ENCODE measurements at places on chromosomes 12 and 14.

GRCh38 chr12:31315044-31315715, 10.8 kb downstream of the SINHCAF start:
- no peak for DNase-seq

DNA sequence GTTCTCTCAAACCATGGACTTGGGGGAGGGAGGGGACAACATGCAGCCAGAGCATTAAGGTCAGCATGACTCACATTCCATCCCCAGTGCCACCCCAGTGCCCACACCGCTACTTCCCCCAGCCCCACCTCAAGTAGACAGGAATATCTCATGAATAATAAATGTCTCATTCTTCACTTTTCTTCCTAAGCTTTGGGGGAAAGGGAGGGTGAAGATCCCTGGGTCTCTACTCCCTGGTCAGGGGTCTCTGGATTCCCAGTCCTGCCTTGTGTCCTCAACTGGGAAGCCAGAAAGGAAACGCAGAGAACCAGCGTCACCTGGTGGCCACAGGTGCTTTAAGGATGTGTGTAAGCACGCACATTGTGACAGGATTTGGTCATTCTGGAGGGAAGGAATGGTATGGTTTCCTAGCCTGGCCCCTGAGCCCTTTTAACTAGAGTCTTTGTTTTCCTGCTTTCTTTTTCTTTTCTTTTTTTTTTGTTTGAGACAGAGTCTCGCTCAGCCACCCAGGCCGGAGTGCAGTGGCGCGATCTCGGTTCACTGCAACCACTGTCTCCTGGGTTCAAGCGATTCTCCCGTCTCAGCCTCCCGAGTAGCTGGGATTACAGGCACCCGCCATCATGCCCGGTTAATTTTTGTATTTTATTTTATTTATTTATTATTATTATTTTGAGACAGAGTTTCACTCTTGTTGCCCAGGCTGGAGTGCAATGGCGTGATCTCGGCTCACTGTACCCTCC, 3.4 kb downstream of the GPR84 start:
- DNase-seq: peak; percentile 86

- no peak for DNase-seq
These were observed 32.6 kb upstream of the SLC38A4 start for GRCh38 chr12:46858368-46858767.

- no peak for DNase-seq
These were observed 104.1 kb downstream of the SMOC1 start for GRCh38 chr14:69983317-69983716.

GRCh38 chr12:27252934-27253333, 8.8 kb downstream of the STK38L start:
- no peak for DNase-seq

DNA sequence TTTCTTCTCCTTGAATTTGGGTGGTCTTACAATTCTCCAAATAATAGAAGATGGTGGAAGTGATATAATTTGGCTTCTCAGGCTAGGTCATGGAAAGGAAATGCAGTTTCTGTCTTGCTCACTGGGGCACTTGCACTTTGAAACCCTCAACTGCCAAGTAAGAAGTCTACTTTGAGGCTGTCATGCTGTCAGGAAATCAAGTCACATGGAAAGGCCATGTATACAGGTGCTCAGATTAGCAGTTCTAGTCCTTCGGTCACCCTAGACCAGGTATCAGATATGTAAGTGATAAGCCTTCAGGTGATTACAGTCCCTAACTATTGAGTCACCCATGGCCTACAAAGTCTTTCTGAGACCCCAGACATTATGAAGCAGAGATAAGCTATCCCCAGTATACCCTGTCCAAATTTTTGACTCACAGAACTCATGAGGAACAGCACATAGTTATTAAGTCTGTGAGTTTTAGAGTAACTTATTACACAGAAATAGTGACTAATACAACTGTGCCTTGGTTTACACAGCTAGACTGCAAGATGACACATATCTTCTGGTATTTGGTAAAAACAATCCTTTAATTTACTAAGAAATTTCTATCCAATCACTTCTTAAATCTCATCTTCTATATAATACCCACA, 26.3 kb upstream of the BBS10 start:
- no peak for DNase-seq

DNA sequence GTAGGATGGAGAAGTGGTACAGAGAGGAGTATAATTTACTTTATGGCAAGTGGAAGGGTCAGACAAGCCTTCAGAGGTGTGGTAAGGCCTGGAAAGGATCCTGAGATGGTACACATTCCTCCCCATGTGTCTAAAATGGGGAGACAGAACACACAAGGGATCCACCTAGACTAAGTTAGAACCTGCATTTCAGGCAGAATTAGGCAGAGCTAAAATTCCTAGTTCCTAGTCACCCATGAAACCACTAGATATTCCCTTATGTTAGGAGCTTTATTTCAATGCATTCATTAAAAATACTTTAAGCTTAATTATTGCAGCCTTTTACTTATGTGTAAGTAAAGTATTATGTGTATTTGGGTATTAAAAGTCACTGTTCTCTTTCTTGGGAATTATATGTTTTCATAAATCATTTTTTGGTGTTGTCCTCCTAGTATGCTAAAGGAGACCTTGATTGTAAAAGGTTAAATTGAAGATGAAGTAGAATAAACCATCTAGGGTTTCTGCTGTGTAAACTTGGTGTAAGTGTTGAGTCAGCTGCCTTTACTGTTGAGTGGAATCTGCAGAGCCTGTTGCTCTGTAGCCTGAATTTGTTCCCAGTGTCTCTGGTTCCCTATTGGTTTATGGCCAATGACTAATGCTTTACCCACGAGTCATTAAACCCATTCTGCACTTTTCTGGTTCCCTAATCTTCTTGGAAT, 423.2 kb downstream of the ATP23 start:
- no peak for DNase-seq

DNA sequence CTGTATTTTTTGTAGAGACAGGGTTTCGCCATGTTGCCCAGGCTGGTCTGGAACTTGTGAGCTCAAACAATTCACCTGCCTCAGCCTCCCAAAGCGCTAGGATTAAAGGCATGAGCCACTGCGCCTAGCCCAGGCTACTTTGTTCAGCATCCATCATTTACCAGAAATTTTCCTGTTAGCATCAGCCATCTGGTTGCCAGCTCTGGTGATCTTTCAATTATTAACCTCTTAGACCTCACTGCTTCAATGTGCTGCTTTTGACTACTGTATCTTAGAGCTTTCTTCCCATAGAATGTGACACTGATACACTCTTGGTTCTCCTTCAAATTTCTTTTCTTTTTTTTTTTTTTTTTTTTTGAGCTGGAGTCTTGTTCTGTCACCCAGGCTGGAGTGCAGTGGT, 5.4 kb upstream of the AMHR2 start:
- no peak for DNase-seq

DNA sequence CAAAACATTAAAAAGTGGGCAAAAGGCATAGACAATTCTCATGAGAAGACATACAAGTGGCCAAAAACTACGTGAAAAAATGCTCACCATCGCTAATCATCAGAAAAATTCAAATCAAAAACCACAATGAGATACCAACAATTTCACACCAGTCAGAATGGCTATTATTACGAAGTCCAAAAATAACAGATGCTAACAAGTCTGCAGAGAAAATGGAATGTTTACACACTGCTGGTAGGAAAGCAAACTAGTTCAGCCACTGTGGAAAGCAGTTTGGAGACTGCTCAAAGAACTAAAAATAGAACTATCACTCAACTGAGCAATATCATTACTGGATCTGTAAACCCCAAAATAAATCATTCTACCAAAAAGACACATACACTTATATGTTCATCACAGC, 76.2 kb downstream of the PRKD1 start:
- no peak for DNase-seq

DNA sequence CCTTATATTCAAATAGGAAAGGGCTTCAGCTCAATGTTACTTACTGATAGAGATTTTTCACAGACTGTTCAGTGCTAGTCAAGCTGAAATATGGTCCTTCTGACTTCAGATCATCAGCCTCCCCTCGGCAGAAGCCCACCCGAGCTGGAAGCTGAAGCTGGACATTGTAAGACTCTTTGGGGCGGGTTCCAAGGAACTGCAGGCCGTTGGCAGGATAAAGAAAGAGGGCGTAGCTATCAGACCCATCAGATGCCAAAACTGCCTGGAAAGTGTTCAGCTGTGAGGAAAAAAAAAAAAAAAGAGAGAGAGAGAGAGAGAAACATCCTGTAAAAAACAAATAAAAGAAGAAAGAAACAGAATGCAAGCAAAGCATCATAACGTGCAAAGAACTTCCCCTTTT, 8.8 kb downstream of the NID2 start:
- peak; percentile 10 for DNase-seq

DNA sequence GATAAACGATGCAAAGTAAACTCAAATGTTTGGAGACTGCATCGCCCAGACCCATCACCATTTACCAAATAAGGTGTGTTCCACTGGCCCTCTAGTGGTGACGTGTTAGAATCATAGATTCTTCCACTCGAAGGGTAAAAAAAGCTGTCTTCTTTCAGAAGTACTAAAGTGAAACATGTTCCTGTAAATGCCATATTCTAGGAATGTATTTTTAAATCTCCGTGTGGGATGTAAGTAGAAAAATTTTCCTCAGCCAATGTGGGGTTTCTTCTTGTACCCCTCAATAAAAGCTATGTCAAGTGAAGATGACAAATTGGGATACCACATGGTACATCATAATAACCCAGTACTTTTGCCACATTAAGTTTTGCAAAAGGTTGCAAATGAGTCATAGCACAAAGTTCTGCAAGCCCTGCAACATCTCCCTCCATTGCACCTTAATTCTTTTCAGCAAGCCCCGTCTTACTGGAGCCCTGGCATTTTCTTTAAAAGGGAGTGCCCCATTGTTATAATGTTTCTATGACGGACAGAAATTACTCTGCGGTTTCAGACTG, 100.8 kb downstream of the CCER1 start:
- peak; percentile 62 for DNase-seq

- no peak for DNase-seq
These were observed 111.6 kb downstream of the TSPAN8 start for GRCh38 chr12:71046215-71046614.

DNA sequence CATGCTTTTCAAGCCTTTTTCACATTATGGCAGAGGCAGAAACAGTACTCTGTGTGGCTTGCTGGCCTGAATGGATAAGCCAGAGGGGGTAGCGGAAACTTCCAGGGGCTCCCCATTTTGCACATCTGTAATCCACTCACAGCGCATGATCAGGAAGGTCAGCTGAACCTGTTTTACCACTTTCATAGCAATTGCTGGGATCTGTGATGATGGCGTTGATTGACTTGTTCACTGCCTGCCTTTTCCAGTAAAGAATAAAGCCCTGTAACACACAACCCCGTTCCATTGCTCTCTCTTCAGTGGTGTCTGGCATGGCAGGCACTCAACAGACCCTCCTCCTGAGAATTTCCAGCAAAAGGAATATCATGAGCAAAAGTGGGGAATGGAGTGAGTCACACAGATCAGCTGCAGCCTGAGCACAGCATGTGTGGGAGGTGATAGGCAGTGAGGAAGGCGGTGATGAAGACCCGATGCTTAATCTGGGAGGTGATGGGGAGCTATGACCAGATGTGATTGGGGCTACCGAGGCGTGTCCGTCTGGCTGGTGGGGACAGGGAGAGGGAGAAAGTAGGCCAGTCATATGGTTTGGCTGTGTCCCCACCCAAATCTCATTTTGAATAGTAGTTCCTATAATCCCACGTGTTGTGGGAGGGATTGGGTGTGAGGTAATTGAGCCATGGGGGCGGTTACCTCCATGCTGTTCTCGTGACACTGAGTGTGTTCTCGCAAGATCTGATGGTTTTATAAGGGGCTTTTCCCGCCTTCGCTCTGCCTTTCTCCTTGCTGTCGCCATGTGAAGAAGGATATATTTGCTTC, 44.7 kb upstream of the CHST11 start:
- DNase-seq: no peak

- DNase-seq: peak; percentile 94
These were observed 280.1 kb downstream of the VRK1 start for GRCh38 chr14:97077253-97077653.

DNA sequence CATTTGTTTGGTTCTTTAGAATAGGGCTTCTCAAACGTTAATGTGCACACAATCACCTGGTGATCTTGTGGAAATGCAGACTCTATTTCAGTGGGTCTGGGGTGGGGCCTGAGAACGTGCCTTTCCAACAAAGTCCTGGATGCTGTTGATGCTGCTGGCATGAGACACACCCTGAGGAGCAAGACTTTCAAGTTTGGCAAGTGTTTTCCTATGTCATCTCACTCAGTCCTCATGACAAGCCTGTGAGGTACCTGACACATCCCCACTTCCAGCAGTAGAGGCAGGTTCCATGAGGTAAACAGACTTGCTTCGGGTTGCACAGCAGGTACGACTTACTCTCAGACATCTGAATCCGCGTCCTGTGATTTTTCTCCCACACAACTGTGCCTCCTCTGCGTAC, 147.1 kb downstream of the MYRFL start:
- no peak for DNase-seq

DNA sequence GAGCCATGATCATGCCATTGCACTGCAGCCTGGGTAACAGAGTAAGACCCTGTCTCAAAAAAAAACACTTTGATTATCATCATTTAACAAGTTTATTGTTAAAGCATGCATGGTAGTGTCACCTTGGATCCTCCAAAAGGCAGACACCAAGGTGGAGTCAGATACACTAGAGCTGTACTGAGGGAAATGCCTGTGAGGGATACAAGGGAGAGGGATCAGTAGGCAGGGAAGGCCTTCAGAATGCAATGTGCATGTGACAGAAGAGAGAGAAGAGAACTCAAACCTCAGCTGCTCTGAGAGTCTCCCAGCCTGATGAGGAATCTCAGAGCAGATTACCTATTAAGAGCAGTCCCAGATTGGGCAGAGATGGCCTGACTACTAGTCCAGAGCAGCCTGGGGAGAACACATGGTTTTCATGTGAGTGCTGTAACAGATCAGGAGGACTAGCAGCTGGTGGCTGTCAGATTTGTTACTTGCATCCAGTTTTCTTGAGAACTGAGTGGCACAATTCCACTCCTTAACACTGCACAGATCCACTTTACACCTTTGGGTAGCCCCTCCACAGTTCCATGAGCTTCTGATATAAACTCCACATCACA, 38.0 kb upstream of the A2ML1 start:
- no peak for DNase-seq

GRCh38 chr12:66901138-66901932, 222.5 kb upstream of the GRIP1 start:
- peak; percentile 17 for DNase-seq

GRCh38 chr12:92021666-92022035, 124.0 kb downstream of the BTG1 start:
- no peak for DNase-seq

- DNase-seq: peak; percentile 53
These were observed 559 bp upstream of the LMBR1L start for GRCh38 chr12:49111206-49111605.

DNA sequence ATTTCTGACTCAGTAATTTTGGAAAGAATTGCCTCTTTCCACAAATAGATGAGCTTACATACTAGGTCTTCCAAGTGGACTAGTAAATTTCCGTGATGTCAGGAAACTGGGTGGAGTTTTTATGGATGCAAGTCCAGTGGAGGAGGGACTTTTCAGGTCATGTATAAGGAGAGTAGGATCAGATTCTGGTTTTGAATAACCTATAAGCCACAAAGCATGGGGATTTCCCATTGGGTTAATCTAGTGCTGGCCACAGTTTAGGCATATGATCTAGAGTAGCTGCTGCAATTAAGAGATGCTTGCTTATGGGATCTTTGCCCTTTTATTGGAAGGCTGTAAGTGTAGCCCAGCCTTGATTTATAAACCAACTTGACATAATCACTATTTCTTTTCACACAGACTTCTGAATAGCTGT, 33.8 kb downstream of the STK38L start:
- no peak for DNase-seq
